Inflammatory macrophage (primary cell): ENCODE measurements at places on chromosomes 7 and 10.

GRCh38 chr7:154912871-154913637, 89.9 kb downstream of the PAXIP1 start:
- no peak for DNase-seq

- peak; percentile 54 for DNase-seq
These were observed 57.9 kb upstream of the INSYN2A start for GRCh38 chr10:127254276-127254675.

GRCh38 chr10:48447356-48448215, 141.1 kb downstream of the MAPK8 start:
- no peak for DNase-seq

DNA sequence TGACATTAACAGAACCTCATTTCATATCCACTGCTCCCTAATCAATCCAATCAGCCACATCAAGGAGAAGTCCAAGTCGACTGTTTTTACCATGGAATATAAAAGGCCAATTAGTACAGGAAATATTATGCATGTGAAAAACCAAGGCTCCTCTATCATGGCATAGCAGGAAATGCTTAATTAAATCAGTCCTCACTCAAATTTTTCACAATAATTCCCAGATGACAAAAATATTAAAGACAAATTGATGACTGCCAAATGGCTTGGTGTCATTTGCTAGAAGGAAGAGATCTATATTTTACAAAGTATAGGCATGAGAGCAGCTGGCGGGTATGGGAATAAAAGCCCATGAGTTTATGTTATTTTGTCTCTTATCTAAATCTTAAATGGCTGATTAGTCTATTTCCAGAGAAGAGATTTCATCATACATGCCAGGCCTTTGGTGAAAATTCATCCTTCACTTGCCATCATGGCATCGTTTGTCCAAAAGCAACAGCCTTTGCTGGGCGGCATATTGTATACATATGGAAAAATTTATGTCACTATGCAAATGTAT, 219.6 kb downstream of the DGKB start:
- no peak for DNase-seq

DNA sequence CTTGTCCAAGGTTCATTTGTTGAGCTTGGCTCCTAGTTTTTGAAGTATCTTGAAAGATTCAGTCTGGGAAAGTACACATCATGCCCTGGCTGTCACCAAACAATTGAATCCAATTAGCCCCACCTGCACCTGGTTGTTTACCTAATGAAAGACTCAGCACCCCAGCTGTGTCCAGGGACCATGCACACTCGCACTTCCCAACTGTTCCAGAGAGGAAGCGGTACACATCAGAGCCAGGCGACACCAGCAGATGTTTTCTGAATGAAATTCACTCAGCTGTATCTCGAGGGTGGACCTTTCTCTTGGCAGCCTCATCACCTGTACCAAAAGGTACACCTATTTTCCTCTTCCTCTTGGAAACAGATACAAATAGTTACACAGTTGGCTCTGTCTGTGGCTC, 216.4 kb upstream of the LRGUK start:
- no peak for DNase-seq

DNA sequence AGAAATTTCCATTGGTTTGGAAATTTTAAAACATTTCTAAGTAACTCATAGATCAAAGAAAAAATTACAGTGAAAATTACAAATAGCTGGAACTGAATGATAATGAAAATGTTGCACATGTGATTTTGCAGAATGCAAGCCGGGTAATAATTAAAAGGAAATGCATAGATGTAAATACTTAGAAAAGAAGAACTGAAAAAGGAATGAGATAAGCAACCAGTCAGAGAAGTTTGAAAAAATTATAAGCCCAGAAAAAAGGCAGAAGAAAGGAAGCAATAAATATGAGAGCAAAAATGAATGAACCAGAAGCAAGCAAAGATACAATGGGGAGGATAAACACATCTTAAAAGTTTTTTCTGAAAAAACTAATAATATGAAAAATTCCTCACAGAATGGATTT, 3.2 kb upstream of the TMEM273 start:
- DNase-seq: peak; percentile 16

DNA sequence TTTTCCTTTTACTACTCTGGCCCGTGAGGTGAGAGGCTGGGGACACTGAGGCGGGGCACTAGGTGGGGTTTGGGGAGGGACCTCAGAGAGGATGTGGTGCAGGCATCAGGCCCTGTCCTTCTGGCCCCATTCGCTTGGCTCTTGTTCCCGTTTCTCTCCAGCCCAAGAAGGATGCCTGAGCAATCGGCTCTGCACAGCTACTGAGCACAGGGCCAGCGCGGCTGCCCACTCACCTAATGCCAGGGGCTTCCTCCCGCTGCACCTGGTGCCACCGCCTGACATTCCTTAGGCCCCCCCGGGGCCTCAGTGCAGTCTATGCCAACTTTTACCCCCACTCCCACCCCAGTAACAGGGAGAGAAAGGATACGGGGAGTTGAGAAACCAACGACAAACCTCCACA, 12.5 kb downstream of the EMX2 start:
- DNase-seq: no peak

DNA sequence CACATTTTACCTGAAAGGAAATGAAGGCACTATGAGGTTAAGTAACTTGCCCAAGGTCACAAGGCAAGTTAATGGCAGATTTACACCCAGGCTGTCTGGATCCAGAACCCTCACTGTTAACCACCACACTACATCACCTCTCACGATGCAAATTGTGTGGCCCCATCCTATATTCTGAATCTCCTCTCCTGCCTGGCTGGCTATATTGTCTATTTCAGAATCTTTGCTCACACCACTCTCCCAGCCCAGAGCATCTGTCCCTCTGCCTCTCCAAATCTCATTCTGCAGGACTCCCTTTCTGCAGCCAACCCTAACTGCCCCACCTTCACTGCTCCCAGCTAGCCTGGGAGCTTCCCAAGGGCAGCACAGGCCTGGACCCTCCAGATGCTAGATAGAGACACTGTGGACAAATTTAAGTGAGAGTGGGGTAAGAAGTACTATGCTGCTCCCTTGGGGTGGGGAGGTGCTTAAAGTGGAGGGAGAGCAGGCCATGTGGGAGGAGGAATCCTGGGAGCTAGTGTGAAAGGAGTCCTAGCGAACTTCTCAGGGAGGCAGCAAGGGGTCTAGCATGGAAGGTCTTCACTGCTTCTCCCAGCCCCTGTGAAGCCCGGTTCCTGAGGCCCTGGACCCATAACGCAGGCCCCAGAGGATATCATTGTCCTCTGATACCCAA, 786 bp downstream of the CUEDC2 start:
- DNase-seq: no peak

DNA sequence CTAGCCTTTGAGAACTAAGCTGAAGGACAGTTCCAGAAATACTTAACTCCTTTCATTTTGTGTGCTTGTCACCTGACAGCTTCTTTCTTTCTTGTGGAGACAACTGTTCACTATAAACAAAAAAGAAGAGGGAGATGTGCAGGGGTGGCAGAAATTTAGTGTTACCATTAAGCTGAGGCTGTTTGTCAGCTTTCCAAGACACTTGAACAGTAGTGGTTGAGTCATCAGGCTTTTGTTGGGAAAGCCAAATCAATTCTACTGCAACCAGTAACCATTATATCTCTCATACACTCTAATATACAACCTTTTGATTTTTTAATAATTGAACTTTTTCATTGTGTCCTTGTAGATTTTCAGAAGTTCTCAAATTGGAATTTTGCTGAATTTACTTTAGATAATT, 75.3 kb downstream of the POLL start:
- no peak for DNase-seq

DNA sequence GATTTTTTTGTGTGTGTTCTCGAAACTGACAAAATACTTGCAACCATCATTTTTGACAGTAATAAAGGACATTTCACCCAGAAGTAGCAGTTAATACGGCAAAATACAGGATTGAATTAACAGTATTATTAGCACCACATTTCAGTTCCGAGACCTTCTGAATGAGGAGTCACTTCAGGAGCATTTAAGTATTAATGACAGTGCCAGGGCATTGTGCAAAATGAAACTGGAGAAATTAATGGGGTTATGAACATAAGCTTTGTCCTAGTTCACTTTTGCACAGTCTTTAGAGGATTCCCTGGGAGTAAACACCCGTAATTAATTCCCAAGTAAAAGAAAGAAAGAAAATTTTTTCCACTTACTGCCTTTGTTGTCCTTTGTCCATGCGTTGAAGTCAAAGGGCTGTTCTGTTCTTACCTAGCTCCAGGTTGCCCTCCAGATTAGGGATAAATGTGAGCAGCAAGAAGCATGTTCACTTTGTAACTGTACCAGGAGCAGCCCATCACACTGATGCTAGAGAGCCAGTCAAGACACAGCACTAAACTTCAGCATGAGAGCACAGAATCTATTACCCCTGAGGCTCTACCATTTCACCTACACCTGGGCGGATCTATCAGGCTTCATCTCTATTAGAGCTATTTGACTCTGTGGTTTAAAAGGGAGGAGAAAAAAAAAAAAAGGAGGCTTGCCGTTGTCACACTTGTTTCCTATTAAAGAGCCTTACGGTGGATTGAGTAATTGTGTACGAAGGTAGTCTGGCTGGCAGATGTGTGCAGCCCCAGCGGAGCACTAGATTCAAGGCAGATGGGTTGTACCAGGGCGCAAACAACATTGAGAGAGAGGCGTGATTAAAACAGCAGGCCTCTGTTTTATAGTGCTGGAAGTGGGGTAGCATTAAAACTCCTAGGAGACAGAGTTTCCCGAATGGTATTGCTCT, 297.8 kb upstream of the SEMA3A start:
- no peak for DNase-seq

DNA sequence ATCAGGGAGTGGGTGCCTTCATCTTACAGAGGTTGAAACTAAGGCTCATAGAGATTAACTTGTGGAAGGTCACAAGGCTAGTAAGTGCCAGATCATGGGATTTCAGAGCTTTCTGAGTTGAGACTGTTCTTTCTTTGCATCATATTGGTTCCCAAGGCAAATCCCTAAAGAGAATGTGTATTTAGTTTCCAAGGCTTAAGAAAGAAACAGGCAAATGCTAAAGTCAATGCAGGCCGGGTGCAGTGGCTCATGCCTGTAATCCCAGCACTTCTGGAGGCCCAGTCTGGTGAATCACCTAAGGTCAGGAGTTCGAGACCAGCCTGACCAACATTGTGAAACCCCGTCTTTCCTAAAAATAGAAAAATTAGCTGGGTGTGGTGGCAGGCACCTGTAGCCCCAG, 19.8 kb downstream of the CDK1 start:
- no peak for DNase-seq

- no peak for DNase-seq
These were observed 8.8 kb downstream of the AIFM2 start for GRCh38 chr10:70123817-70124216.

GRCh38 chr7:151682831-151683614, 163.3 kb upstream of the RHEB start:
- no peak for DNase-seq

- DNase-seq: peak; percentile 19
These were observed 51.7 kb downstream of the PROSER2 start for GRCh38 chr10:11874568-11875493.

DNA sequence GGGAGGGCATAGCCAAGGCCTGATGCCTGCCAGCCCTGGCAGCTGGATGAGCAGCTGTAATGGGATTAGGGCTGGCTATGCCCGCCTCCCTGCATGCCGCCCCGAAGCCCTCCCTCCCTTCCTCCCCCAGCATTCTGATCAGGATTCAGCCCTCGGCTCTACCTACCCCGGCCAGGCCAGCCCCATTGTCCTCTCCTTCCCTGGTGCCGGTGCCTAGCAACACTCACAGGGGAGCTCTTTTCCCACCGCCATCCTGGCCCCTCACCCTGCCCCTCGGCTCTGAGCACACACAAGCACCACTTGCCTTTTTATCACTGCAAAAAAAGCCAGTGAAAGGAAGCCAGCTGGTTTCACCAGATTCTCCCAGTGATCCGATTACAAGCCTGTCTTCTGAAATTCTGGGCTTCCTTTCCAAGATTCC, 9.0 kb upstream of the ADCYAP1R1 start:
- DNase-seq: no peak

DNA sequence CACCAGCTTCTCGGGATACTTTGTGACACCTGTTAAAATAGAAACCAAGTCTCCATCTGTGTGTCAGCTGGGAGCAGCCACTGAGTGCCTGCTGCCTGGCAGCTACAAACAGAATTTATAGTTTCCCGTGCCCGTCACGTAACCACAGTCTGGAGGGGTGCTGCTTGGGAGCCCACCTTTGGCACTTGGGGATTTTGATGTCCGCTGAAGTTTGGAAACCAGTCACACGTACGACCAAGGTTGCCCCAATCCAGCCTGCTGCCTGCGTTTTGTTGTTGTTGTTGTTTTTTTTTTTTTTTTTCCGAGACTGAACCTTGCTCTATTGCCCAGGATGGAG, 1.6 kb downstream of the TRRAP start:
- no peak for DNase-seq

- DNase-seq: no peak
These were observed 36.7 kb upstream of the SHH start for GRCh38 chr7:155848691-155849669.

DNA sequence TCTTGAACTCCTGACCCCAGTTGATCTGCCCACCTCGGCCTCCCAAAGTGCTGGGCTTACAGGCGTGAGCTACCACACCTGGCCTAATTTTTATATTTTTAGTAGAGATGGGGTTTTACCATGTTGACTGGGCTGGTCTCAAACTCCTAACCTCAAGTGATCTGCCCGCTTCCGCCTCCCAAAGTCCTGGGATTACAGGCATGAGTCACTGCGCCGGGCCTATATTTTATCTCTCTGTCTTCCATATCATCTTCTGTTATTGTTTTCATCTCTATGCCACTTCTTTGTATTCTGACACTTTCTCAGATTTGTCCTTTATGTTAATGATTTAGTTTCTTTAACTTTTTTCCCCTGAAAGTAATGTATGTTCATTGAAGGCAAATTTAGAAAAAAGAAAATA, 55.0 kb upstream of the FMC1 start:
- DNase-seq: no peak

GRCh38 chr10:81874875-81875466, at the start of gene NRG3:
Gene NRG3 (plus strand): TSS chr10:81875194.
- DNase-seq: no peak

GRCh38 chr10:15744217-15744865, 24.6 kb upstream of the ITGA8 start:
- peak; percentile 34 for DNase-seq

DNA sequence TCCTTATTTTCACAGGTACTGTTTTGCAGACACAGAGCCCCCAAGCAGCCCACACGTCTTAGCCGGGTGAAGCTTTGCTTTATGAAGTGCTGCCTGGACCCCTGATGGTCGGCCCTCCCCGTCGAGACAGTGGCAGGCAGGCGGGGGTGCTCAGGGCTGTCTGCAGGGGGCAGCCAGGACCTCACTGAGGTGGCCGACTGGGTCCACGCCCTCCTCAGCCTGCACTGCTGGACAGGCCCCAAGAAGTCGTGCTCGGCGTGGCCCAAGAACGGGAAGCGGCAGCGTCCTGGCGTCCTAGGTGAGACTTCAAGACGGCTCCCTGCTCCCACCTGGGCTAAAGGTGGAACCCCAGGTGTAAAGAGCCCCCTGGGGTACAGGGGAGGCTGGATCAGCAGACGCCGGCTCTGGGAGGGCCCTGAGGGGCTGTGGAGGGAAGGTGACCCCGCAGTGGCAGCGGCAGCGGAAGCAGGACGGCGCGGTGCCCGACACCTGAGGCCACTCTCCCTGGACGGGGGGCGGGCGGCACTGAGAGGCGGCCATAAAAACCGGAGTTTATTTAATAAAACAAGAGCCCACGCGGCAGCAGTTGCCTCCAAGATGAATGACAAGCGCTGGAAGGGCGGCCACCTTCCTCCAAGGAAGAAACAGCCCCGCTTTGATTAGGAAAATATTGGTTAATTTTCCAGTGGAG, 179.4 kb downstream of the ELFN1 start:
- DNase-seq: no peak

- peak; percentile 89 for DNase-seq
These were observed 16.8 kb downstream of the MACC1 start for GRCh38 chr7:20200361-20200760.
